Stimulated activated CD8-positive, alpha-beta memory T cell treated with anti-CD3 and anti-CD28 coated beads, Interleukin-15, amount 100 ng/mL, for 1 hour (primary cell): ENCODE measurements at places on chromosomes 16 and 17.

DNA sequence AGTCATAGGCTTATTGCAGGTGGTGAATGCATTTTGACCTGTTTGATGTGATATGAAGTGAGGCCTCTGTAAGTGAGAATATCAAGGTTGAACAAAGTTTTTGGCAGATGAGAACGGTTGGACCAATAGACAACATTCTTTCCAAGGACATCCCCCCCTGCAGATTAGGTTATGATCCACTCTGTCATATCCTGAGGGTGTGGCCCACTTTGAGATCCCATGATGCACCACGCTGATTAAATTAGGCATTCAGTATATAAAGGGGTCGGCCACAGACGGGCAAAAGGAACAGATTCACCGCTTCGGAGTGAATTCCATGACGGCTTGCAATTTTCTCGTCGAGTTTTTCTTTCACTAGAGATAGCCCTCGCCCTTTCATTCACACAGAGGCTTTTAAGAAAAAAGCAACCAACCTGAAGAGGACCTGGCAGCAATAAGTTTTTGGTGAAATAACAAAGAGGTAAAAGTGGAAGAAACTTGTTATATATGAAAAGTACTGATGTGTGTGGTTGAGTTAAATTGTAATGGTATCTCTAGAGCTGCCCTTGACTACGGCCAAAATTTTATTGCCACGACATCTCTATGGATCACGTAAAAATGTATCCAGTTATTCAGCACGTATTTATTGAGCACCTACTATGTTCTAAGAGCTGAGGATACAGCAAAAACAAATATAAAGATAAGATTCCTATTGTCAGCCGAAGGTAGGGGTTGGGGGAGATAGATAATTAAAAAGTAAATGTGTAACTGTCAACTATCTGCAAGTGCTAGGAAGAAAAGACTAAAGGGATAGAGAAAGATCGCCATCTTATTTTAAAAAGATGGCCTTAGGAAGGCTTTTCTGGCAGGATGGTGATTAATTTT lies 1.7 kb upstream of the RBBP6 start:
- DNase-seq = no peak

DNA sequence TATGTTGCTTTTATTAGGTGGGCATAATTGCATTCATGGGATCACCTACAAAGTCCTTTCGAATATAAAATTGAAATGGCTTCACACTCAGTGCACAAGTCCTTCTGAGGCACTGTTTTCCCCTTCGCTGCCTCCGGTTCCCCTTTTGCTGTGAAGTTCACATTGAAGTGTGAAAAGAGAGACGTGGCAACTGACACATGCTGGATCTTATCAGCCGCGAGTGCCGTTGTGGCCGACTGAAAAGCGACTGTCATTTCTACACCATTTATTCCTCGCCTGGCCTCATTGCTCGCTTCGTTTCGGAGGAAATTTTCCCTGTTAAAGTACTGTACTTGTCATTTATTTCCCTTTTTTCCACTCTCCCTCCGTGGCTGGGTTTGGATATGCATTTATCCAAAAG lies 423.5 kb downstream of the MAF start:
- DNase-seq = no peak

GRCh38 chr16:5323284-5324141 lies 225.9 kb upstream of the EEF2KMT start:
- DNase-seq = no peak

- DNase-seq = no peak
Observed at GRCh38 chr16:18050777-18051176, 285.8 kb downstream of the NPIPA8 start.

DNA sequence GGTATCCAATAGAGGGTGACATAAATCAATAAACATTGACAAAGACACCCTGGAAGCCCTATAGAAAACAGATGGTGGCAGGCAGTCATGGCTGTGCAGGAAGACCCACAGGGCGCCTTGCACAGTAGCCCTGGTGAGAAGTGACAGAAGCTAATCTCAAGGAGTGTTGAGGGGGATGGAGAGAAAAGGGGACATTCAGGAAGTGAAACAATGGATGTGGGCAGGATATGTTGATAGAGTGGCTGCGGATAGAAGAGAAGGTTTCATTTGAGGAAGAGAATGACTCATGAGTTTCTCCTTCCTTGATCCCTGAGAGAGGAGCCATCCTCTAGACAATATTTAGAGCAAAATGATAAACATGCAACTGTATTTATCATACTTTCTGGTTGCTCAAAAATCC lies 468.8 kb upstream of the HSBP1 start:
- no peak for DNase-seq

- no peak for DNase-seq
Observed at GRCh38 chr16:73047536-73048291, at the start of gene ZFHX3. Gene ZFHX3, minus strand, starts transcription at chr16:73048128. Its CDS starts 87,983 bp downstream, at chr16:72960145.

DNA sequence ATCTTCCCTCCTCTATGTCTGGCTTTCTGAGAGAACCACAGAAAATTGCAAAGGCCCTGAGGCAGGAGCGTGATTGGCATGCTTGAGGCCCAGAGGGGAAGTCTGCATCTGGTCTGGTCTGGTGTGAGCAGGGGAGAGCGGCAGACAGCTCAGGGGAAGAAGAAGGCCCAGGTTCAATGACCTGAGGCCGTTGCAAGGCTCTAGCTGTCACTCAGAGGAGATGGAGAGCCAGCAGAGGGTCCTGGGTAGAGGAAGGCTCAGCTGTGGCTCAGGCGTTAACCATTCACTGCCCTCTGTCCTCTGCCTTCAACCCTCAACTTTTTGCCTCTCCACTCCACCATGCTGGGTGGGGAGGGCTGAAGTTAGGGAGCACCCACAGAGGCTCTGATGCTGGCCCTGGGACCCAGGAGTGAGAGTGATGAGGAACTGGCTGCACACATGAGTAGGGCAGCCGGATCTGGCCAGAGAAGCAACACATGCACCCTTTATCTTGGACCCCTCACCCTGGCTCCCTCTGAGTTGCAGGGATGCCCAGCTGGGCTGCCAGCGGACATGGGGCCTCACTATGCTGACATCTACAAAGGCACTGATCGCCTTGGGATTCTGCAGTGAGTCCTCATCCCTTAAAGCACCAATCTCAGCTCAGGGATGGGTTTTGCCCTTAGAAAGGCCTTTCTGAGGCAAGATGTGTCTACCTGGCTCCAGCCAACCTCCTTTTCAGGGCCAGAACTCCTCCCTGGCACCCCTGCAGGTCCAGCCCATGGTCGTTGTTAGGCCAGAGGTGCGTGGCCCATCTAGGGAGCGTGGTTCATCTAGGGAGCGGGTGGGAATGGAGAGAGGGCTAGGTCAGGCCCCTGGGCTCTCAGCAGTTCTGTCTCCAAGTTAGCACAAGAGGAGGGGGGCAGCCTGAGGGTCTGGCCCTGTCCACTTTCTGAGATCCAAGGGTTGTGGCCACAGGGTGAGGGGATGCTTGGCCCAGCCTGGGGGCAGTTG lies 7.7 kb upstream of the KRTAP17-1 start:
- DNase-seq = no peak

GRCh38 chr16:4733747-4734062 lies 366 bp downstream of the ANKS3 start:
- DNase-seq = no peak

DNA sequence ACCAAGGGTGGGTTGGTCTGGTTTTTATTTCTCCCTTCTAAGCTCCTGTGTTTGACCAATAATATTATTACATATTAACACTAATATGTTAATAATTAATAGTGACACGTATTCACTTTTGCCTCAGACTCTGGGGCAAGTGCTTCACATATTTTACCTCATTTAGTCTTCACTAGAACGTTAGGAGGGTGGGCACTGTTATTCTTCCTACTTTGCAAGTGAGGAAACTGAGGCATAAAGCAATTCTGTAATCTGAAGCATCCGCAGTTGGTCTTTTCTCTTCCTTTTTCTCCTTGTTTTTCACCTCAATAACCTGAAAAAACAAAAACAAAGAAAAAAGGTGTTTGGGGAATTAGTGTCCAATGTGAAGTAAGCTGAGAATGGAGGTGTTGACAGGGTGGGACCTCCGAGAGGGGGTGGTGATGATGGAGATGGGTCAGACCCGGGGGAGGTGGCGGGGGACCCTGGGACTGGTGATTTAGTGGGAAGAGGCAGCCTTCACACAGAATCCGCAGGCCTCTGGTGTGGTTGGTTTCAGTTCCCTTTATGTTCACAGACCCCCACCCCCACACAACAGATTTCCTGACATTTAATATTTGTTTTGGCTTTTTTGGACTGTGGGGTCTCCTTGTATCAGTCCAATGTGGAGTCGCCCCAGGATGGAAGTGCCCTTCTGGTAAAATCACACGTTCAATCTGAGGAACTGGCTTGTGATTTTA lies 3.7 kb downstream of the CDH1 start:
- DNase-seq = no peak

GRCh38 chr16:30565526-30565925 lies 6.0 kb downstream of the ZNF688 start:
- DNase-seq = no peak

DNA sequence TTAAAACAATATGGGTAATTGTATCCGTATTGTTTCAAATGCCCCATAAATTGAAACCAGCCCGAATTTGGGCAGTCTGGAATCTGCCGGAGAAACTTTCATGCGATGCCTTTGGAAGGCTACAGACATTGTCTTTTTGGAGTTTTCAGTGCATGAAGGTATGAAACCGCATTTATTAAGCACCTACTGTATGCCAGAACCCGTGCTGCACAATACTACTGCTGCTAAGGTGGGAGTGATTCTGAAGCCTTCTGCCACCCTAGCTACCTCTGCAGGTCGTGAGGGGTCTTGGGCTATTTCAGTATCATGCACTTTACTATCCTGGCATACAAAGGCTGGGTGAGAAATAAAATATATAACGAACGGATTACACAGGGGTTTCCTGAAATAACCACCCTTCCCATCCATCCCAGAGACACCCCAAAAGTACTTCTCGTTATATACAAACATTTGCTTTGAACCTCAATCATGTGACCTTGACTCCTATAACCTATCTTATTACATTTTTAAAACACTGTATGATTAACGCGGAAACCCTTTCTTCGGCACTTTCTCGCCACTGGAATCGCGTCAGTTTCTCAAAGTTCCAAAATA lies 1.0 kb upstream of the MSI2 start:
- no peak for DNase-seq

GRCh38 chr16:75565640-75566039 lies 539 bp upstream of the GABARAPL2 start:
- no peak for DNase-seq

GRCh38 chr17:82358465-82359350 lies at the start of gene TEX19:
Gene TEX19, plus strand, starts transcription at chr17:82359247. Its CDS starts 2,904 bp downstream, at chr17:82362151.
- DNase-seq = no peak

DNA sequence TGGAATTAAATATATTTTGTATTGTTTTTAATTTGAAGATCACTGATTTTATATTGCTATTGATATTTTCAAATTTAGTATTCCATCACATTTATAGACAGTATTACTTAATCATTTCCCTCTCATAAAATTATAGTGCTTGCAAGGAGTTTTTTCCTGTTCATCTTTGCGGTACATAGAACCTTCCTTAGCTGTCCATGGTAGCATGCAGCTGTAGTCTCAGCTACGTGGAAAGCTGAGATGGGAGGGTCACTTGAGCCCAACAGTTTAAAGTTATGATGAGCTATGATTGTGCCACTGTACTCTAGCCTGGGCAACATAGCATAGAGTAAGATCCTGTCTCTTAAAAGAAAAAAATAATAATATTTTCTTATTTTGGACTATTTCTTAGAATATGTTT lies 215.8 kb upstream of the CHMP6 start:
- DNase-seq = no peak

DNA sequence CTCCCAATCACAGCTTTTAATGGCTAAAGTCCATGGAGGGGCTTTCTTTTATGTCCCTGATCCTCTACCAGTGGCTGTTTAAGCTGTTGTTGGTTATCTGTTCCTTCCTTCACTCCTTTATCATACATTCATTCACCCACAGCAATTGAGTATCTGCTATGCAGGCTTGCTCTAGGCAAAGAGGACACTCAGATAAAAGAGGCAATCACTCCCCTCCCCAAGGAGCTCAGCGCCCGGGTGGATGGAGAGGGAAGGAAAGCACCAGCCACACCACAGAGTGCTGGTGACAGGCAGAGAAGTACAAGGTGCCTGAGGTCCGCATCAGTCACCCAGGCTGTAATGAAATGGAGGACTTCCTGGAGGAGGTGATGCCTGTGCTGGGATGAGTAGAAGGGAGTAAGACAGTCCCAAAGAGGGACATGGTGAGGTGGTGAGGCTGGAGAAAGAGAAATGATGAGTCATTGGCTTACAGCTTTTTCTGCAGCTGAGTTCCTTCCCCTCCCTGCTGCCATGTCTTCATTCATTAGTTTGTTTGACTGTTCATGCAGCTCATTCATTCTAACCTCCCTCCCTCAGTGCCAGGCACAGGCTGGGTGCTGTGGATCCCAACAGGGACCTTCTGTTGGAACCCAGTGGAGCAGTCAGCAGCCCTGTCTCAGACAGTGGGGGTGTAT lies 12.8 kb upstream of the NGFR start:
- DNase-seq = no peak

GRCh38 chr17:42087736-42088705 lies 10.3 kb downstream of the ZNF385C start:
- no peak for DNase-seq
